Umbilical cord (tissue), 2 donors: ENCODE measurements at places on chromosomes 12 and 14. TPM values are rescaled to one million over a fixed set of nuclear protein-coding genes. Genes with fewer than 3 reads are reported as not detected.
A peak's percentile ranks its signal among the peaks of the same experiment; 100 is the strongest.

POTEG gene
- total RNA-seq, result 1.2 TPM

GRCh38 chr12:62466018-62466593 lies 520 bp upstream of the MON2 start:
- DNase-seq, result peak; percentile 77

- DNase-seq, result no peak
Observed at GRCh38 chr12:44874981-44875416, 1.1 kb downstream of the NELL2 start.

DNA sequence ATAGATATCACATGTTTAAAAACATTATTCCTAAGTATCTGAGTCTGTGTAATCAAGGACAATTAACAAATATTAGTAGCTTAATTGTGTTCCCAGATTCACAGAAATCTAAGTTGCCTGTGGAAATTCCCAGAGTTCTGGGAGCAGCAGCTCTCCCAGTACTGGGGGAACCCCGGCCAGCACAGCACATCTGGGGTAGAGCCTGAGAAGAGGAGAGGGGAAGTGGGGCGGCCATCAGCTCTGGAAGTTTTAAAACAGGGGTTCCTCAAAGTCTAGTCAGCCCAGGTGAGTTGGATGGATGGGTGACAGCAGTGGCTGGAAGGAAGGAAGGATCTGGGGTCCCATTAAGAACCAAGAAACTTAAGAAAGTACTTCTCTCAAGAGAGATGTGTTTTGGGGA lies 24.6 kb downstream of the PRICKLE1 start:
- no peak for DNase-seq

DNA sequence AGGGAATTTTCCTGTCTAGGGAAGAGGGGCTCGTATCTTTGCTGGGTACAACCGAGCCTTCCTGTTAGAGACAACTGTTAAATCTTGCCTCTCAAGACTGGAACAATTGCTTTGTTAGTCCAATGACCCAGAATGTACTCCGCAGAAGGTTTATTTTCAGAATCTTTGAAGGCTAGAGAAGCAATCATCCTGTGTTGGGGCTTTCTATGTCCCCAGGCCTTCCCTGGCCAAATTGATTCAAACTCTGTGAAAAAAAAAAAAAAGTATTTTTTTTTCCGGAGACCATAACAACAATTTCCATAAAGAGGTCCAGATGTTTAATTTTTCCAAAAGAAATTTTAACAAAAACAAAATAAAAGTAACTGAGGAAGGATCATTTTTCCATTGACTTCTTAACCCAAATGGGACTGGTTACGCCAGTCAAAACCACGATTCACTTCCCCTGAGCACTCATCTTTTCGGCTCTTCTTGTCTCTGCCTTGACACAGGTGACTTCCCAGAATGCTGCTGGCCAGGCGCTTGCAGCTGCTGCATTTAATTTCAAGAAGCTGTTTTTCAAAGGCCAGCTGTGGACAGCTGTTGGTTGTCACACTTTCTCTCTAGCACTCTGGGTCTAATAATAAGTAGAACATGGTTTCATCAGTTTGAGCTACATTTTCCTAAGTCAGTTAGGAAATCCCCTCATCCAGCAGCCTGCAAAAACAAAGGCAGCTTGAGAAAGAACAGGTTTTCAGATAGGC lies 81.6 kb upstream of the MANSC4 start:
- peak; percentile 30 for DNase-seq

- no peak for DNase-seq
Observed at GRCh38 chr14:85222341-85222740, 307.6 kb upstream of the FLRT2 start.

GRCh38 chr12:29317556-29318363 lies 63.2 kb downstream of the ERGIC2 start:
- DNase-seq, result peak; percentile 47

GRCh38 chr14:21087294-21088091 lies 11.0 kb downstream of the ZNF219 start:
- DNase-seq, result peak; percentile 90

DNA sequence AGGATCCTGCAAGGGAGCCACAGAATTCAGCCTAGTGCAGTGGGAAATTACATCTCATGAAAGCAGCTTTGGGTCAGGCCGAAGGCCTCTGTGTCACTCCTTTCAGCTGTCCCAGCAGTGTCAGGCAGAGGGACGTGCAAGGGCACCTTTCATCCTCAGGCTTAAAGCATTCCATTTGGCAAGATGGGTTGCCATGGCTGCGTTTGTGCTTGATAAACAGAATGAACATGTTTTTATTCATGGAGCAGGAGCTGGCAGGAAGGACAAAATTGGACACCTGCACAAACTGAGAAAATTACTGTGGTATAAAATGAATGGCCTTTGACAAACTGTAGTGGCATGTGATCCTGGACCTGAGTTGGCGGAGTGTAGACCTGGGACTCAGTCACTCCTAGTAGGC lies 29.4 kb downstream of the ACAD10 start:
- no peak for DNase-seq

GRCh38 chr14:95533822-95534221 lies 1.0 kb upstream of the GLRX5 start:
- DNase-seq, result no peak

- no peak for DNase-seq
Observed at GRCh38 chr14:33796356-33796755, 154.5 kb downstream of the EGLN3 start.

DNA sequence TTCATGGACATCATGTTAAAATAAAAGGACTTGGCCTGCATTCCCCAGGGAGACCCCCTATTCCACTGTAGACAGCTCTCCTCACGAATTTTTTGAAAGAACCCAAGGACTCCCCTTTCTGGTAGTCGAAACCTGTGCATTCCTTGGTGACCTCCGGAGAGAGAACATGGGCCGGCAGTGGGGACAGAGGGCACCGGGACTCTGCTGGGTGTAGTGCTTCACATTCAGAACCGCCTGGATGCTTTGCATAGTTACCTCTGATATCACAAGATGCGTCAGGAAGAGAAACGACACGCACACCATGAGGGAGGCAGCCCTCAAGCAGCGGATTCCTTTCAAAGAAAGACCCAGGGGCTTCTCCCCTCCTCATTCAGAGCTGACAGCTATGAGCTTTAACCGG lies 9.7 kb downstream of the CKAP4 start:
- no peak for DNase-seq

- peak; percentile 59 for DNase-seq
Observed at GRCh38 chr12:116599285-116600136, 40.3 kb downstream of the MAP1LC3B2 start.
